ENCODE measurements at places on chromosomes 4 and X. TPM values are rescaled to one million over a fixed set of nuclear protein-coding genes. Genes with fewer than 3 reads are reported as not detected.

Gene ATOH1
- total RNA-seq, result not detected

Gene MAGEA2B
- not detected for total RNA-seq

Gene POU3F4
- total RNA-seq, result not detected

Gene IGSF1
- not detected for total RNA-seq

Gene PORCN
- total RNA-seq, result 44.3 TPM

Gene GPR34
- not detected for total RNA-seq
